ENCODE measurements at places on chromosomes 1 and 21.

GRCh38 chr1:12475530-12475934, 142.5 kb downstream of the DHRS3 start:
- DNase-seq: no peak

DNA sequence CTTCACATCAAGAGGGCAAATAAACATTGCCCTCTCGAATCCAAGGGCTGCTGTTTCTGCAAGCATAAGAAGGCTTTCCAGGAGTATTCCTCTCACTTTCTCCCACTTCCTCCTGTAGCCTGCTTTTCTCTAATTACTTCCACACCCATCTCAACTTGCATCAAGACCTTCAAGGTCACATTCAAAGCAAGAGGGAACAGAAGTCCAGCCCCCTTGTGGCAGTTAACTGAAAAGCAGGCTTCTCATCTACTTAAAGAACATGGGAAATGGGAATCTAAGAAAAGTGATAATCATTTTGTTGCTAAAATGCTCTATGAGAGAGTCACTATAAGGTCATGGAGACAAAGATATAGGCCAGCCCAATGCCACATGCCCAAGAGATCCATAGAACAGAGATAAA, 874.4 kb downstream of the KCNT2 start:
- no peak for DNase-seq

- DNase-seq: no peak
Measured at GRCh38 chr1:86933562-86934377, 19.3 kb downstream of the HS2ST1 start.

- no peak for DNase-seq
Measured at GRCh38 chr1:154770897-154771594, 99.0 kb downstream of the KCNN3 start.

- DNase-seq: no peak
Measured at GRCh38 chr1:234931404-234931973, 197.1 kb downstream of the TOMM20 start.

DNA sequence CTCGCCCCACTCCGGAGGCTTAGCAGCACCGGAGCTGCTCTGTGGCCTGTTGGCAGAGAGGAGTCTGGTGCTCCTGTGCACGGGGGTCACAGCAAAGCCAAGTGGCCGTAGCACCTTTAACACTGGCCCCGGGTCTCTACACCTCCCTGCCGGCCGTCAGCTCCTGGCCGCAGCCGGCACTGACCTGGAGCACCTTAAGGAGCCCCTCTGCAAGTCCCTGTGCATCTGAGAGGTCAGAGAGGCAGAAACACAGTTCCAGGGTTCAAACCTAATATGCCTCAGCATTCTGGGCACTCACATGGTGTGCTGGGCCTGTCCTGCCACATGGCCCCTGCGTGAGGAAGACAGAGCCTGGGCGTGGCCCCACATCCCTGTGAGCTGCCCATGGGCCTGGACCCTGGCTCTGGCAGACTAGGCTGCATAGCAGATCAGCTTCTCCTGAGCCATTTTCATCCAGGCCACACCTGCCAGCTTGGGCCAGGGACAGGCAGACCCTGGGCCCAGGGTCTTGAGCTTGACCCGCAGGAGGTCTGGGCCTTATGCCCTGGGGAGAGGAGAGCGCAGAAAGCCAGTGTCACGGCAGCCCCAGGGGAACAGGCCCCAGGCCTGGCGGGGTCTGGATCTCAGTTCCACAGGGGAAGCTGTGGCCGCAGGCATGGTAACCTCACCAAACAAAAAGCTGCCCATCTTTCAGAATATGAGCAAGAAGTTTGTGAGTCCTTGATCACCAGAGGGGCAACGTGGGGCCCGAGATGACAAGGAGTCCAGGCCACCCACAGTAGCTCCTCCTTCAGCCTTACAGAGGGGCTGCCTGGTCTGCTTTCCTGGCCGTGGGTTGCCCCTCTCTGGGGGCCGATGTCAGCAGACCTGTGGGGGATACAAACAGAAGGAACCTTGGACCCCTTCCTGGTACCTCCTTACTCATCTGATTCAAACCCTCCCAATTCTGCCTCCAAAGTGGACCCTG, 146.0 kb upstream of the COL6A1 start:
- no peak for DNase-seq

DNA sequence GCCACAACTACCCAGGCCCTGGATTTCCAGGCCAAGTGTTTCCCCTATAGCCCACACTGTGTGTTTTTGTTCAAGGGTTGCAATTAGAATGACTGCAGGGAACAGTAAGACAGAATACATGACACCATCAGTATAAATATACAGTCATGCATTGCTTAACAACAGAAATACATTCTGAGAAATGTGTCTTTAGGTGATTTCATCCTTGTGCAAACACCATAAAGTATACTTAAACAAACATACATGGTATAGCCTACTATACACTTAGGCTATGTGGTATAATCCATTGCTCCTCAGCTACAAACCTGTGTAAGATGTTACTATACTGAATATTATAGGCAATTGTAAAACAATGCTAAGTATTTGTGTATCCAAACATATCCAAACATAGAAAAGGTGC, 7.5 kb upstream of the SLC44A5 start:
- no peak for DNase-seq

- DNase-seq: no peak
Measured at GRCh38 chr21:46142582-46143473, 12.6 kb downstream of the FTCD start.

- DNase-seq: no peak
Measured at GRCh38 chr21:26097475-26097874, 73.1 kb downstream of the APP start.

DNA sequence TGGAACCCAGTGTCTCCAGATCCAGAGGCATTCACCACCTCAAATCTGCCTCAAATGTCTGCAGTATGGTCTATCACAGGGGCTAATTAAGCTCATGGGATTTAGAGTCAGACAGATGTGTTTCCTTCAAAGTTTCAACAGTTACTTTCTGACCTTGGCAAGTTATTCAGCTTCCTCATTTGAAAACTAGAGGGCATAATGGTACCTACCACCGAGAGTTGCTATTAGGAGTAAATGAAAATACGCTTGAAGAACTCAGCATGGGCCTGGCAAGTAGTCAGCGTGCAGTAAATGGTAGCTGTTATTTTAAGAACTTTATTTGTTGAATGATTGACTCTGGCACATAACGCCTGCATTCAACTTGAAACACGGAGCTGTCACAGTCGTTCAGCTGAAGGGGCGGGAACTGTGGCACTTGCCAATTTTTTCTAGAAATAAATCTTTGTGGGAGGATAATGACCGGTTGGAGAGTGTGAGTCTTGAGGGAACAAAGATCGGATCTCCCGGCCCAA, 1.2 kb upstream of the CAP1 start:
- DNase-seq: peak; percentile 90
